Nucleus accumbens (tissue), 56 donors: ENCODE measurements at places on chromosomes 6 and 20.

DNA sequence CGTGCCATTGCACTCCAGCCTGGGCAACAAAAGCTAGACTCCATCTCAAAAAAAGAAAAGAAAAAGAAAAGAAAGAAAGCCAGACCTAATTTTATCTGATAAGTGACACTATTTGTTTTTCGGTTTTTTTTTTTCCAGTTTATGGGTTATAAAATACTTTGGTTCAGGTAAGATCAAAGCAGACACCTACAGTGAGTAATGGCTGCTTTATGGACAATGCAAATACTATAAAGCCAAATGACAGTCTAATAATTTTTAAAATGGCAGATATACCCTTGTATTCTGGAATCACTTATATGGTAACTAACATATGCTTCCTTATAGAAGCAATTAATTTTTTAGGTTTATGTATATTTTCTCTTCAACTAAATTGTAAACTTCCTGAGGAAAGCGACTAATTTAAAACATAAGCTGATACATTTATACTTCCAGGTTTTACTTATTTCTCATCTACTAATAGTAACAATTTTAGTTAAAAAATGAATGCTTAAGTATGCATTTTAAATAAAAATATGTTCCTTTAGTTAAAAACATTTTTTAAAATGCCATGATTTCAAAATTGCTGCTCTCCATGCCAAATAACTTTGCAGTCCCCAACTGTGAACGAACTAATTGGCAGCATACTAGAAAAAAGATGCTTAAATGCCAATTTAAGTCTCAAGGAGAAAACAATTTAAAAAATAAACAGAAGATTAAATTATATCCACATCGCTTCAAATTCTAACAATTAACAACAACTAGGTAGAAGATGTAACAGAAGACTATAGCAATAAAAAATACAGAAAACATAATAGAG lies 38.5 kb downstream of the KIAA0319 start:
- no peak for DNase-seq

DNA sequence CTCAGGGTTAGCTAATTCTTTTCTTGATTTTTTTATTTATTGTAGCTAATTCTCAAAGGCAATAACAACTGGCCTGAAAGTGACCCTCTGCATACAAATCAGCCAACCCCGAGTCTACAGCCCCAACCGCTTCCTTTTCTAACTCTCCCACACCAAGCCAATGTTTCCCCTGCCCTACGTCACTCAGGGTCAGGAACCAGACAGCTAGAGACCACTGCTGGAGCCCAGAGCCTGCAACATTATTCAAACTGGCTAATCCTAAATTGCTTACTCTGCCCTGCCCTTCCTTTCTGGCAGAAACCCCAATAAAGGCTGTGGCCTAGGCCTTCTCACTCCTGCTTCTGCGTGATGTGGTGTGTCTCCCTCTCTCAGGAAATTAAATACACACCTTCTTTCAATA lies 320.7 kb downstream of the CBLN4 start:
- no peak for DNase-seq

DNA sequence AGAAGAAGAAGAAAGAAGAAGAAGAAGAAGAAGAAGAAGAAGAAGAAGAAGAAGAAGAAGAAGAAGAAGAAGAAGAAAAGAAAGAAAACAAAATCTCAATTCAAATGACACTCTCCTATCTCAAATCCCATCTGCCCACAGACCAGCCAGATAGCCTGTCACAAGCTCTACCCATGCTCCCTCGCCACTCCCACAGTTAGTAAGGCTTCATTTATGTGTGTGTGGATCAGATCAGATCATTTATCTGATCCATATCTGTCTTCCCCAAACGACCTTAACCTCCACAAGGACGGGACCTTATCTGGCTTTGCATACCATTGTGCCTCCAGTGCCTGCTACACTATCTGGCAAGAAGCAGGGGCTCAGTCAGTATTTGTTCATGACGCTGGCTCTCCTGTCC lies 81.9 kb upstream of the RREB1 start:
- no peak for DNase-seq

GRCh38 chr6:10205892-10206291 lies 209.0 kb downstream of the TFAP2A start:
- DNase-seq = no peak

GRCh38 chr6:113871975-113872374 lies 14.8 kb downstream of the MARCKS start:
- no peak for DNase-seq

- no peak for DNase-seq
Measured at GRCh38 chr20:5113615-5113986, 6.2 kb downstream of the PCNA start.

DNA sequence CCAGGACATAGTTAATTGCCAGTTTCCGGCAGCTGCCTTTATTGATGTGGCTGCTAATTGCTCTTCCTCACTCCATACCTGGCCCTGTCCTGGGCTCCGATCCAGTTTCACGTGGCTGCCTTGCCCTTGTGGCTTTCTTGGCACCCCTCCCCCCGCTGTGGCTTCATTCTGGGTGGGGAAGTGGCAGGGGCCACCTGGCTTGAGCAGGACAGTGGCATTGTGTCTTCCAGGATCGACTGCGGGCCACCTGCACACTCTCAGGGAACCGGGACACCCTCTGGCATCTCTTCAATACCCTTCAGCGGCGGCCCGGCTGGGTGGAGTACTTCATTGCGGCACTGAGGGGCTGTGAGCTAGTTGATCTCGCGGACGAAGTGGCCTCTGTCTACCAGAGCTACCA lies 10.8 kb downstream of the MAVS start:
- DNase-seq = no peak

- no peak for DNase-seq
Measured at GRCh38 chr6:115675443-115675842, 385.2 kb downstream of the FRK start.

DNA sequence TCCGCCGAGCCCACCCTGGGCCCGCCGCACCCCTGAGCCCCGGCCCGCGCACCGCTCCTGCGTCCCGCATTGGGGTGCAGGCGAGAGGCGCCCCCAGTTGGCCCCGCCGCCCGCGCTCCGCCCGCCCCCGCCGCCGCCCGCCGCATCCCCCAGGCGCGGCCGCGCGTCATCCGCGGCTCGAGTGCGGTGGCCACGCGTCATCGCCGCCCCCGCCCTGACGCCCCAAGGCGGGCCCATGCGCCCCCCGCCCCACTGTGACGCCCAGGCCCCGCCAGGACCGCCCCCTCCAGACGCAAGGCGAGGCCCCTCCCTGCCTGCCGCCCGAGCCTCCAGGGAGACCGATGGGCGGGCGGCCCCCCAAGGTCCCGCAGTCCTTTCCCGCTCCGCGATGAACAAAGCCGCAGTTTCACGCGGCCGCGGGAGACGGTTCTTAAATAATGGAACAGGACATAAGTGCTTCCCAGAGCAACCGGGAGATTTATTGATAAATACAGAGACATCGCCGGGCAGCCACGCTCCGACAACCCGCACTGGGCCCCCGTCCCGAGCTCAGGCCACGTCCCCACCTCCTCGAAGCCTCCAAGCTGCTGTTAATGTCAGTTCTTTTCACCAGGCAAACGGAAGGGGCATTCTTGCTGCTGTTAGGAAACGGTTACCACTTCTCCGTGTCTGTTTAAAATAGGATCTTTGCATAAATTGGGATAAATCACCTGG lies at the start of gene ANKRD60:
ANKRD60 (minus strand) TSS at position 170 of the 714 bp plus-strand sequence; CDS start at position 170, 0 bp downstream.
- peak; percentile 48 for DNase-seq

DNA sequence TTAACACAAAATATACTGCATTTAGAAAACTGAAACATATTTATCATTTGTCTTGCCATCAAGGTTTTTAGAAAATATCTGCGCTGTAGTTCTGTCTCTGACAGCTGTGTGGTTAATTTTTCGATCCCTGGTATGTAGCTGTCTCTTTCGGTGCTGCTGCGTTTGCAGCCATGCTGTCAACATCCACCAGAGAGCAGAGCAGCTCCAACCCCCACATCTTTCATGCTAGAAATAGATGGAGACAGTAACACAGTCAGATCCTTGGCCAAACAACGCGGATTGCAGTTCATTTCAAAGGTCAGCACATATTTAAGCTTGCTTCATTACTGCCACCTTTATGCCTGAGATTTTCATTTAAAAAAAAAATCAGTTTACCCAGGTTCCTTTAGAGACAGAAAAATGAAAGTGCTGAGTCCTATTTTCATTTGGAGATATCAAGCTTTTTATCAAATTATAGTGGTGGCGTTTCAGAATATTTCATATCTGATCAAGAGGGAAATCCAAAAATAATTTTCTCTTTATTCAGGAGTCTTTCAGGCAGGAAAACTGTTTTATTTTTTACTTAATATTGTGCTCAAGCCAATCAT lies 157.7 kb upstream of the MMS22L start:
- peak; percentile 64 for DNase-seq

DNA sequence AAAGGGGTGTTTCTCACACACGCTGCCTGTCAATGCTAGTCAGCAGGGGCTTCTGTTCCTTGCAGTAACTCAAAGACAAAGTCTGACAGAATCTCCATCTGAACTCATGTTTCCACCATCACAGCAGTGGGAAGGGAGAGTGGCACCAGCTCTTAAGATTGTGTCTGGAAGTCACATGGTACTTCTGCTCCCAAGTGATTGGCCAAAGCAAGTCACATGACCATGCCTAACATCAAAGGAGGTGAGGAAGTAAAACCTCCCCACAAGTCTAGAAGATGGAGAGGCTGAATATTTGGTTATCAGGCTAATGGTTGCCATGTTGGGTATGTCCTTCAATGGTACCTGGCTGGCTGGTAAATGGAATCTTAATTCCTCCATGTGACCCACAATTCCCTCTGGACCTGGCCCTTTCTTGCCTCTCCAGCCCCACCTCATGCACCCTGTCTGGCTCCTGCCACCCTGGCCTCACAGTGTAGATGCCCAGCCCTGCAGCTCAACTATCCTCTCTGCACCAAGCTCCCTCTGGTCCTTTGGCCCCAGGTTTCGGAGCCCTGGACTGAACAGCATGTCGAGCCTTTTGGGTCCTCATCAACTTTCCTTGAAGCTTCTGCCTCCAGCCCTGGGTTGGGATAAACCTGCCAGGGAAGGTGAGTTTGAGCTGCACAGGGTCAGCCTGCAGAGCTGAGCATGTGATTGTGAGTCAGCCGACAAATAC lies 51.0 kb upstream of the PMEPA1 start:
- no peak for DNase-seq

DNA sequence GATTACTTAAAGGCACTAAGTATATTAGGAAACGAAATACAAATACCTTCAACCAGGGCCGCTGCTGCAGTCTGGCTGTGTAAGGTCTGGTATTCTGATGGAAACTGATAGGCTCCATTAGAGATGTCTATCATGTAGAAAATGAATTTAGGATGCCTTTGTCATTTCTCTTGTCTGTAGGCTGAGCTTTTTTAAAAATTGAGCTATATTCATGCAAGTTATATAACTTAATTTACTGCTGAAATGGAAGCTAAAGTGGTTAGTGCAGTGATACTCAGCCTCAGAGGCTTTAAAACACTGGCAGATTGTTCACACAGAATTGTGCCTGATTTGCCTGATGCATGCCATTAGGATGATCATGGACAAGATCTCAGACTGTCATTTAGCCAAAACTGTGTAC lies 286.2 kb upstream of the QKI start:
- no peak for DNase-seq

DNA sequence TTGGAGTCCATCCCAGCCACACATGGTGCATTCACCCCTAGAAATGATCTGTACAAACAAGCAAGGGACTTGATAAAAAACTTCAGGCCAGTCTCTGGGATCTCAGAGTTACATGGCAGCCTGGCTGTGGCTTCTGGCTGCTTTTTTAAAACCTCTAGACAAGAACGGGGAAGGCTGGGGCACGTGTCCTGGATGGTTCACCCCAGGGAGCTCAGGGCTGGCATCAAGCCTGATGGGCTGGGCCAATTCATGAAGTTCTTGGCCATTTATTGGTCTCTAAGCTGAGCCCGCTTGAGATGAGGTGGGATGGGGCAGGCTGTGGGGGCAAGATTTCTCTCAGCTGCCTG lies 10.4 kb upstream of the ZFAND3 start:
- no peak for DNase-seq

GRCh38 chr20:13857961-13858360 lies 73.1 kb downstream of the NDUFAF5 start:
- no peak for DNase-seq

- DNase-seq = no peak
Measured at GRCh38 chr6:18053555-18054445, 66.4 kb upstream of the KIF13A start.

DNA sequence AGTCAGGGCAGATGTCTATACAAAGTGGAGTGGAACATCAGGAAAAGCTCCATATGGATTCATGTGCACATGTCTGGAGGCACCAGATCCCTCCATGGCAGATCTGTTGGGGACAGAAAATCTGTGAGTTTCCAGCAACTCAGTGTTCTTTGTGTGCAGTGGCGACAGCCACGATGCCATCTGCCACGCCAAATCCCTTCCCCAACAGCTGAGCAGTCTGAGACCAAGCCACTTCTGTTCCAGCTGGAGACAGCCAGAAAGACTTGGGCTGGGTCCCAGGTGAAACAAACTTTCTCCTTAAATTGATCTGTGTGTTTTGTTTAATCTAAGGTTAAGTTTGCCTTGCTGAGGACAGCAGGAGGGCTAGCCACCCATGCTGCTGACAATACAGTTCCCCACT lies 22.9 kb downstream of the FKBP1A start:
- no peak for DNase-seq

DNA sequence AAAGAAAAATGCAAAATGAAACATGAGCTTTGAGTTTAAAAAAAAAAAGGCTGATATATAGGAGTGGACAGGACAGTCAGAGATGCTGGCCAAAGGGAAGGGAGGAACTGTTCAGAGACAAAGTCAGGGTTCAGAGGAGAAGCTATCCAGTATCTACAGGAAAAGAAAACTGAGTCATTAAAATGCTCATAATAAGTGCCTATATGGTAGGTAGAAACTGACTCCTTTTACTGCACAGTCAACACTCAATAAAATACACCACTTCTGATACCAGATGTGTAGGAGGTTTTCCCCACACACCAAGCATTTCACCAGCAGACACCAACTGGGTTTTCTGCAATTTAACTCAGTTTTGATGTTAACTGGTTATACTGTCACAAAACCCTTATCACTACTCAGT lies 32.9 kb downstream of the FRK start:
- no peak for DNase-seq

GRCh38 chr6:40166963-40167362 lies 232.7 kb upstream of the MOCS1 start:
- DNase-seq = no peak

DNA sequence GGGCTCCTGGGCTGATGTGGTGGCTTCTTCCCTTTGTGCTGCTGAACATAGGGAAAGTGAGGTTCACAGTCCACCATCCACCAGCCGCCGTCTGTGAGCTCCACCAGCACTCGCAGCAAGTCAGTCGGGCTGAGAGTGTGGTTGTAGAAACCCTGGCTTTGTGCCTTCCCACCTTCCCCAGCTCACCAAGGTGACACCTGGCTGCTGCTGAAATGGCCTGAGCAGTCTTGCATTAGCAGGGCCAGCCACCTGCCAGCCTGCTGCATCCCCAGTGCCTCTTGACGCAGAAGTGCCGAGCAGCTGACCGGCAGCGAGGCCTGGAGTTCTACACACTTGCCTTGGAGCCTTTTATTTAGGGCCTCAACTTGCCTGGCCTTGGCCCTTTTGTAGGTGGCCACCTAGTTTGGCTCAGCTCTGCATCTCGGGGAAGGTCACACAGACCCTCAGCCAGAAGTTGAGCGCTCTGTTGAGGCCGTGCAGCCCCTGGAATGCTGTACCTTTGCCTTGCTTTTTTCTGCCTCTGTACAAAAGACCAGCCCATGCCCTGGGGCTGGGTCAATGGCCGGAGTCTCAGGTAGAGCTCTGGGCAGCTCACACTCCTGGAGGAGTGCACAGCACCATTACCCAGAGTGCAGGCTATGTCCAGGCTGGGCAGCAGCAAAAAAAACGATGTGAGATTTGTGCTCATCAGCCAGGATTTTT lies 76.5 kb downstream of the PTPN1 start:
- no peak for DNase-seq

GRCh38 chr6:96542702-96543101 lies 20.2 kb upstream of the FHL5 start:
- no peak for DNase-seq

GRCh38 chr6:45619211-45619760 lies 241.6 kb upstream of the SUPT3H start:
- no peak for DNase-seq
